ENCODE measurements at places on chromosomes 7 and 10.
A peak's percentile ranks its signal among the peaks of the same experiment; 100 is the strongest.

DNA sequence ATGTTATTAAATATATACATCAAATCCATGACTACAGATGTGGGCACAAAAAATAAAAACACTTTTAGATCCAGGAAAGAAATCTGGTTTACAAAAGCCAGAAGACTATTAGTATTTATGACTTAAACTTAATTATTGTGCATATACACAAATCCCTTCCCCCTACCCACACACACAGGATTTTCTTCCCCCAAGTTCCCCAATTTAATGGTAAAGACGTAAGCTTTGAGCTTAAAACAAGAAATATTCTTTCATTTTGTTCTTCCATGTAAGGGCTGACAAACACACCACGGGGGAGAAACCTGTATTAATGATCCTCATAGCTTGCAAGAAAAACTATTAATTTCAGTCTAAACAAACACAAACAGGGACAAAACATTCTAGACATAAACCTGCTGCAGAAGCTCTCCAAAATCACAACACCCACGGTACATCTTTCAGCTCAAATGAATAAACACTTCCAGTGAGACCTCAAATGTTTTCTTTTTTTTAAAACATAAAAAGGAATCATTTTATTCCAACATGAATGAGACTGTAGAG, 28.5 kb downstream of the OSBPL3 start:
- no peaks in the 10 kb centered on the region for H3K36me3 ChIP-seq
- DNase-seq = no peak
- H3K4me1 ChIP-seq = peaks cover 5% of the 10 kb centered on the region
- no peaks in the 10 kb centered on the region for H3K27me3 ChIP-seq

GRCh38 chr10:127046975-127047877, 142.0 kb downstream of the DOCK1 start:
- peaks cover 8% of the 10 kb centered on the region for H3K4me1 ChIP-seq
- DNase-seq = no peak
- no peak overlapping the region for H3K27ac ChIP-seq
- H3K36me3 ChIP-seq = peaks cover 19% of the 10 kb centered on the region
- H3K4me3 ChIP-seq = no peak overlapping the region
- H3K27me3 ChIP-seq = no peaks in the 10 kb centered on the region

DNA sequence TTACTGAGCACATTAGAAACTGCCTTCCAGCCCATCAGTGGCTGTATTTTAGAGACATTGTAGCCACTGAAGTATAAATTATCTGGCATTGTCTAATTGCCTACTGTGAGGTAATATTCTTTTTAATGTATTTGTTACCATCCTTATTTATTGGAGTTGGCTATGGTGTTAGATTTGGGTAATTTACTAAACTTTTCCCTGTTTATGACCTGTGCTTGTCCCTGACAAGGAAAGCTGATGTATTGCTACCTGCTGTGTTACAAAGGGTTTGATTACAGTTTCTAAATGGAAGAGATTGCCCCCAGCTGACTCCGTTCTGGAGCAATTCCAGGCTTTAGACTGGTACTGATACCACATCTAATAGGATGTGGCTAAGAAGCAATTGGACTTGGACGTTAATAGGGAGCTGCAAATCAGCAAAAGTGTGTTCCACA, 12.3 kb upstream of the ASCC1 start:
- H3K4me3 ChIP-seq = no peak overlapping the region
- peaks cover 24% of the 10 kb centered on the region for H3K4me1 ChIP-seq
- peaks cover 17% of the 10 kb centered on the region for H3K36me3 ChIP-seq
- no peaks in the 10 kb centered on the region for H3K27me3 ChIP-seq
- no peak overlapping the region for H3K27ac ChIP-seq
- DNase-seq = no peak

GRCh38 chr10:49735161-49735560, 27.0 kb downstream of the OGDHL start:
- no peak for DNase-seq
- H3K4me3 ChIP-seq = no peak overlapping the region

- H3K4me1 ChIP-seq = peaks cover 4% of the 10 kb centered on the region
- H3K27me3 ChIP-seq = no peaks in the 10 kb centered on the region
Observed at GRCh38 chr10:121428867-121429266, 169.4 kb downstream of the FGFR2 start.

DNA sequence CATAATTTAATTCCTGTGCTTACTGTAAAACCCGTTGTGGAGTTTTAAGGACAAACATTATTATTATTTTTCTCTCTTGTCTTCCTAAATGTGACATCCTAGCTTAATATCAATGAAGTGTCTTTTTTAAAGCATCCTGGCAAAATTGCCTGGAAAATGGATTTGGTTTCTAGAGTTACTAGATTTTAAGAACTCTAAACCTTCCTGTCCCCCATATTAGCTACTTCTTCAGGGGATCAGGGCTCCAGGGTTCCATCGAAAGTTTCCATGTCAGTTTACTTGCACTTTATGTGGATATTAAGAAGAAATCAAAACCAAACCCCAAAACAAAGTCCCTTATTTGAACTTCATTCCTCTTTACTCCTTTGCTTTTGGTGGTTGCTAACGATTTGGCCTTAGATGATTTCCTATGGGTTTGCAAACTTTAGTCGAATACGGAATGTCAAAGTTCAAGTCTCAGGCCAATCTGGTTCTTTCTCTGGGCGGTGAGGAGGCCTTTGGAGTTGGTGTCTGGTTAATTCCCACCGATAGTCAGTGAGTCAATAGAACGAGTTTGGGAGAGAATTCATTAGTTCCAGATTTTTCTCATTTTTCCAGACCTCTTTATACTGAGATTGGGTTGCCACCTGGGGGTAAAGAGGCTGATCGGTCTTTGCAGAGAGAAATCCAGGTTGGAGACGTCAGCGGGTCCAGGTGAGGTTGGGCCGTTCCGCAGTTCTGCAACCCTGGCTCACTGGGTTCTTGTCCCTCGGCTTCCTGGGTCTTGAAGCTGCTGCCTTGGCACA, 1.1 kb downstream of the CUX1 start:
- no peaks in the 10 kb centered on the region for H3K36me3 ChIP-seq
- H3K27me3 ChIP-seq = peaks cover 21% of the 10 kb centered on the region
- H3K4me3 ChIP-seq = peak overlapping the region; percentile 89
- H3K27ac ChIP-seq = peak overlapping the region; percentile 90
- H3K4me1 ChIP-seq = peaks cover 40% of the 10 kb centered on the region

DNA sequence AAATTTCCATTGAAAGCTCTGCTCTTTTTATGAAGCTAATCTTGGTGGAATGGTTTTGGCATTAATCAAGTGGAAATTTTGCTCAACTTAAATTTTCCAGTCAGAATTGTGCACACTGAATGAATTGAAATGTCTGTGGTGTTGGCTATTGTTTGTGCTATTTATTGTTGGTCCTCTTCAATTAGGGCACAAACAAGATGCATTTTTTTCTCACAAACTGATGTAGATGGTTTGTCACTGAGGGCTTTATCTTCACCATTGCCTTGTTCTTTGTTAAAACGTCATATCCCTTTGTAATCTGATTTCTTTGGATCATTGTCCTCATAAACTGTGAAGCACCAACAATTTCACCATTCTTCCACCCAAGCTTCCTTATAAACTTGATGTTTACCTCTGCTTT, 152.1 kb upstream of the RHOBTB1 start:
- H3K4me3 ChIP-seq = no peak overlapping the region
- no peak for DNase-seq
- peaks cover 12% of the 10 kb centered on the region for H3K4me1 ChIP-seq
- H3K27ac ChIP-seq = no peak overlapping the region
- no peaks in the 10 kb centered on the region for H3K36me3 ChIP-seq
- no peaks in the 10 kb centered on the region for H3K27me3 ChIP-seq

DNA sequence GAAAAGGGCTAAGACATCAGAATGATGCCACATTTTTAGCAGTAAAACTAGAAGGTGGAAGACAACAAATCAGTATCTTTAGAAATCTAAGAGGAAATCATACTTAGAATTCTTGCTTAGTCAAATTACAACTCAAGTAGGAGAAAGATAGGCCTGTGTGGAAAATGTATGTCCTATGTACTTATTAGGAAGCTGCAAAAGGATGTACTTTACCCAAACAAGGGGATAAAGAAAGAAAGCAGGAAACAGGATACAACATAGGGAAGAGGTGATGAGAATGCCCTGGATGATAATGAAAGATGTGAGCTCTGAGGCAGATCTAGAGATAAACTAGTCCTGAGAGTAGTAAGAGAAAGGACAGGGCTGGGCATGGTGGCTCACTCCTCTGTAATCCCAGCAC, 54.9 kb downstream of the RNLS start:
- no peaks in the 10 kb centered on the region for H3K27me3 ChIP-seq
- no peak overlapping the region for H3K4me3 ChIP-seq
- no peak for DNase-seq
- H3K4me1 ChIP-seq = peaks cover 14% of the 10 kb centered on the region
- no peaks in the 10 kb centered on the region for H3K36me3 ChIP-seq

GRCh38 chr7:91285696-91286355, 21.6 kb downstream of the FZD1 start:
- H3K27me3 ChIP-seq = no peaks in the 10 kb centered on the region
- peaks cover 19% of the 10 kb centered on the region for H3K4me1 ChIP-seq
- H3K4me3 ChIP-seq = no peak overlapping the region

DNA sequence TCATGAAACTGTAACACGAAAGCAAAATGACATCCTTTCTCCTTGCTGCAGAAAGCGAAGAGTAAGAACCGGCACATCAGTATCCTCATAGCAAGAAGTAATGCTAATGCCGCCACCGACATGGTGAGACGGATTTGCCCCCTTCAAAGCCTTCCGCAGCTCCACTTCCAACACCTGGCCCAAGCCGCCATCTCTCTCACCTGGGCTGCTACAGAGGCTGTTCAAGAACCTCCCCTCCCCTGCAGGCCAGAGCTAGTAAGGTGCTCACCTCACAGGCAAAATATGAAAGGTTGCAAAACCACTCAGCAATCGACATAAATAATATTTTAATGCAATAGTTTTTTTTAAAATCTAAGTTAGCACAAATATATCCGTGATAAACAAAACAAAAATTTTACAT, 123.9 kb upstream of the FRMD4A start:
- H3K36me3 ChIP-seq = no peaks in the 10 kb centered on the region
- H3K4me1 ChIP-seq = no peaks in the 10 kb centered on the region
- no peak for DNase-seq

- no peak for DNase-seq
- H3K27ac ChIP-seq = peak overlapping the region; percentile 86
- no peaks in the 10 kb centered on the region for H3K36me3 ChIP-seq
- H3K4me1 ChIP-seq = peaks cover 19% of the 10 kb centered on the region
Observed at GRCh38 chr7:974172-974571, 1.2 kb downstream of the COX19 start.

DNA sequence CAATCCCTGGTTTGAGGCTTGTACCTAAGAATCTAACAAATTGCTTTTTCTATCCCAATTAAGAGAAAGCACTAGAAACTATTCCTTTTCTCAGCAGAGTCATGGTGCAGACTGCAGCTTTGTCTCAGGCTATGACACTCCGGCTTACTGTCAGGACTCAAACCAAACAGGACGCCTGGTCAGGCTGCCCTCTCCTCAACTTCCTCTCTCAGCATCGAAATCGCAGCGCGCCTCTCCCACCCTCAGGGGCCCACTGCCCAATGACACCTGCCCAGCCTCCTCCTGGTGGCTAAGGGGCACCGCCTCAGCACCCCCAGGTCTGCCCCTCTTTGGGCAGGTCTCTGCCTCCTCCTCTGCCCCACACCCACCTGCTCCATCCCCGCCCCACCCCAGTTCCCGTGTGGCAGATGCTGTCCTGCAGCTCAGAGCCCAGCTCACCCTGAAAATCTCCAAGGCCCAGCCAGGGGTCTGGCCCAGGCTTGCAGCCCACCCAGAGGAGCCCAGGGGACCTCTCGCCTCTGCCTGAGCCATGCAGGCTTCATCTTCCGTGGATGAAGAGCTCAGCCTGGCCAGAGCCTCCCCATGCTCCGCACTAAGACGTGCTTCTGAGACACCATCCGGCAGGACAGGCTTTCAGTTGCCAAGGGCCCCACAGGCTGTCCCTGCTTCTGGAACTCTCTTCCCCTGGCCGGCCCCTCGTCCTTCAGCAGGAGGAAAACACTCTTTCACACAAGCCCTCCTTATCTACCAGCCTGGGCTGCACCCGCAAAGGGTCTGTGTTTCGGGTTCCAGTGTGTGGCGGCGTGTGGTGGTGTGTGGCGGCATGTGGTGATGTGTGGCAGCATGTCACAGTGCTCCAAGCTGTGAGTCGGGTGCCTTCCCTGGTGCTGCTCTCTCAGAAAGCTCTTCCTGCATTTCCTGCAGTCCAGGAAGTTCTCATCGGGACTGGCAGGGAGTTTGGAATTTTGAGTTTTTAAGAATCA, 16.4 kb upstream of the PTPRN2 start:
- no peak for DNase-seq
- H3K27ac ChIP-seq = no peak overlapping the region
- H3K36me3 ChIP-seq = peaks cover 5% of the 10 kb centered on the region
- no peaks in the 10 kb centered on the region for H3K4me1 ChIP-seq
- H3K4me3 ChIP-seq = no peak overlapping the region
- H3K27me3 ChIP-seq = no peaks in the 10 kb centered on the region

DNA sequence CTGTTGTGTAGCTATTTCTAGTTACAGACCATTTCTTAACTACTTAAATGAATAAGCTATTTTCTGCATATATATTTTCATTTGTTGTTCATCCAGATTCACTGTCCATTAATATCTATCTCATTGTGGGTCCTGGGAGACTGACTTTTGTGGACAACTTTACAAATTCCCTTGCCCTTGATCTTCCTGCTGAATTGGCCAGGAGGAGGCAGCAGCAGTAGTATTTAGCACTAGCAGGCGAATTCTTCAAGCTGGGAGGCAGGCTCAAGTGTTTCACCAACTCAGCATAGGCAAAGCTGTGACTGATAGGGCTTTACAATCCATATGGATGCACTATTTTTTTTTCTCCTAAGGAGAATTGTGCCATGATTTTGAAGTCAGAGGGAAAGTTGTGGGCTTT, 461.0 kb upstream of the NRG3 start:
- no peak for DNase-seq
- H3K27me3 ChIP-seq = no peaks in the 10 kb centered on the region
- no peaks in the 10 kb centered on the region for H3K4me1 ChIP-seq
- no peak overlapping the region for H3K27ac ChIP-seq
- H3K36me3 ChIP-seq = no peaks in the 10 kb centered on the region

DNA sequence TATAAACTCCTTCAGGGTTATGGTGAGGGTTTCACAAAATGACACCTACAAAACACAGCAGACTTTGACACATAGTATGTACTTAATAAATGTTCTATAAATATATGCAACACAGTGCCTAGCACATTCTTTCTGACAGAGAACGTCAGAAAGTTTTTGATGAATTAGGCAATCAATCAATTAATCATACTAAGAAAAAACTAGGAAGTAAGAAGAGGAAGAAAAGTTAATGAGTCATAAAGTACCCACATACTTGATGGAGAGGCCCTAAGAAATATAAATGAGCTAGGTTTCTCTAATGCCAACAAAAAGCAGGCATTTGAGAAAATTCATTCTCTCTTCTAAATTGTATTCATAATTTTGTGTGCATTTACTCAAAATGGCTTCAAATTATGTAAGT, 192.7 kb upstream of the VWC2 start:
- H3K27ac ChIP-seq = peak overlapping the region; percentile 44
- H3K4me1 ChIP-seq = no peaks in the 10 kb centered on the region
- no peak for DNase-seq
- peak overlapping the region; percentile 55 for H3K4me3 ChIP-seq
- H3K27me3 ChIP-seq = peaks cover 3% of the 10 kb centered on the region
- H3K36me3 ChIP-seq = no peaks in the 10 kb centered on the region
